OCI-M1 (cell line): ENCODE measurements at places on chromosomes 7 and 10.

GRCh38 chr7:99987846-99988245 lies 12.0 kb upstream of the AZGP1 start:
- DNase-seq = no peak

DNA sequence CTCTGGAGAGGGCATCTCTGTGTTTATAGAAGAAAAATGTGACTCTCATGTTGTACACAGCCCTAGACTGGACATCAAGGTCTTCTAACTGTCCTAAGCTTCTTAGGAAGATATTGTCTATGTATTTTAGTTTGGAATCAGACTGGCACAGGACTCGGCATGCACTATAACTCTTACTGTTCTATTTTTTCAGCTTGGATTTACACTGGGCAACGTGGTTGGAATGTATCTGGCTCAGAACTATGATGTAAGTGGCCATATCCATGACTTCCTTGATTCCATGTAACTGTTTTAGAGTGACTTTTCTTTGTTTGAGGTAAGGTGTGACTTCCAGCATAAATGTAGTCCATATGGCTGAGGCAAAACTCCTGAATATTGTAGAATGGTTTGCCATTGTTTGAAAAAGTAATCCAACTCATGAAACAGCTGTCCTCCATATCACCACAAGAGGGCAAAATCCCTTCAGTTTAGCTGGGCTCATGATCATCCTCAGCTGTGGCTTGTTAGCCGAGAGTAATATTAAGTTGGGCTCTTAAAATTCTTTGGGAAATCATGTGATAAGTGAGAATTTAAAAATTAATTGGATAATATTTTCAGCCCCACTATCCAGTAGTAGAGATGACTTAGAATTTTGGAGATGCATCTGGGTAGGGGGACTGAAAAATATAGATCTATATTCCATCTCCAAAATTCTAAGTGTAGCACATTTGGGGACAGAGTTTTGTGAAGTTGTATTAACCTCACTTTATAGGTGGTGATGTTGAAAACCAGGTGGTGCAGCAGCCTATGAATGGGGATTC lies 10.4 kb downstream of the STMP1 start:
- peak; percentile 76 for DNase-seq

- DNase-seq = no peak
Measured at GRCh38 chr7:457814-458510, 61.7 kb downstream of the PDGFA start.

GRCh38 chr10:132899054-132899750 lies 43.2 kb downstream of the CFAP46 start:
- no peak for DNase-seq

GRCh38 chr7:109343678-109344077 lies 774.0 kb downstream of the DNAJB9 start:
- no peak for DNase-seq

GRCh38 chr10:70379581-70380176 lies 2.7 kb downstream of the LRRC20 start:
- DNase-seq = peak; percentile 56

GRCh38 chr10:125165584-125166573 lies 5.5 kb upstream of the CTBP2 start:
- no peak for DNase-seq

- no peak for DNase-seq
Measured at GRCh38 chr10:16367621-16368292, 69.1 kb upstream of the PTER start.

DNA sequence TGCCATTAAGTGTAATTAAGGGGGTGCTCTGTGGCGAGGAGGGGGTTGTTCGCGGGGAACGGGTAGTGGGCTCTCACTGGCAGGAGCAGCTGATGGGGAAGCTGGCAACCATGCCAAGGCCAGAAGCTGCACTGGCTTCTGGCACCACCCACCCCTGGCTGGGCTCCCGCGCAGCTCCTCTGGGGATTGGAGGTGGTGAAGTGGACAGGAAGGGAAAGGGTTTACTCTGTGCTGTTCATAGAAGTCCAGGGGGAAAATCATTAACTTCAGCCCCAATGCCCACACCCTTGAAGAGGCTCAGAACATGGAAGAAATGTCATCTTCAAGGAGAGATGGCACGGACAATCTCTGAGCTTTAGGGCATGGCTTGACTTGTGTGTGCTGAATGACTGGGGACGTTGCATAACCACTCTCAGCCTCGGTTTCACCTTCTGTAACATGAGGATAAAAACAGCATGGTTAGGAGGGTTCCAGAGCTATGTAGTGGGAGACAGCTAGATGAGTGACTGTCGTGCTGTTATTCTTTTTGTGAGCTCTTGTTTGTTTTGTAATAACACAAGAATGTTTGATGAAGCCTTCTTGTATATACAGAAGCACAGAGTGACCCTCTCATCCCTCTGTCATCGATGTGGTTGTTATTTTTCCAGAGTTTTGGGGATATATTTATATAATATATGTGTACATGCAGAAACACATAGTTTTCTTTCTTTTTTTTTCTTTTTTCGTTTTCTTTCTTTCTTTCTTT lies 29.9 kb downstream of the KAZALD1 start:
- DNase-seq = no peak

DNA sequence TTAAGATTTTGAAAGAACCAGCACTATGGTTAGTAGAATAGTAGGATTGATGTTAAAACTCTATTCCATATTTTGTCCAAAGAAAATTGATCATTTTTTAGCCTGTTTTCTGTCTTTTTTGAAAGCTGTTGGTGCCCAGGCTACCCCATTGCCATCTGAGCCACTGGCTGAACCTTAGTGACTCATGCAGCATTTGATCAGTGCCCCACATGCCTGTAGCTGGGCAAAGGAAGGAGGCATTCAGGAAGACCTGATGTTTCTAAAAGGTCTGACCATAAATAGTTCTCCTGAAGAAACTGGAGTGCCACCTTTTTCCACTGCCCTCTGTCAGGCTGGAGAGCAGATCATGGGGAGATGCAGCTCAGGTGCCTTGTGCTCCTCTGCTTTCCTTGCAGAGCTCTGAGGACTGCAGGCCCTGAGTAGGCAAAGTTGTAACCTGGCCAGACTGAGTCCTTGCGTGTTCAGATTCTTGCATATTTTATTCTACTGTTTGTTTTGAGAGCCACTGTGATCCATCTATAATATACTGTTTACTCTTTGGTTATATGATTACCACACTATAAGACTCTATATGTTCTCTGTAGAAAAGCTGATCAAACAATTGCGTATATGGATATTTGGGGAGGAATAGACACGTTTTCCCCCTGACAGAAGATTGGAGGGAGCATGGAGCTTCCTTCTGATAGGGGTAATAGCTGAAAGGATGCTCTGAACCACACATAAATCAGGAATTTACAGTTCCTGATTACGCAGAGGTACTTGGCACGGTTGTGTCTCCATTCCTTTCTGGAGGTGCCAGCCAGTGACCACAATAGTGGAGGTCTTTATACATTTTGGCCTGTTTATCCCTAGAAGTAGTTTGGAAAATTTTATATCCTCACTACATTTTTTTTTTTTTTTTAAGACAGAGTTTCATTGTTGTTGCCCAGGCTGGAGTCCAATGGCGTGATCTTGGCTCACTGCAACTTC lies 48.9 kb upstream of the GJD4 start:
- DNase-seq = no peak

- DNase-seq = no peak
Measured at GRCh38 chr7:15749631-15750030, 63.1 kb upstream of the MEOX2 start.

GRCh38 chr7:92708111-92709042 lies 118.2 kb upstream of the FAM133B start:
- DNase-seq = no peak

GRCh38 chr10:80265740-80266512 lies 23.5 kb downstream of the MAT1A start:
- no peak for DNase-seq

GRCh38 chr7:27641581-27642230 lies 21.0 kb downstream of the HIBADH start:
- no peak for DNase-seq

DNA sequence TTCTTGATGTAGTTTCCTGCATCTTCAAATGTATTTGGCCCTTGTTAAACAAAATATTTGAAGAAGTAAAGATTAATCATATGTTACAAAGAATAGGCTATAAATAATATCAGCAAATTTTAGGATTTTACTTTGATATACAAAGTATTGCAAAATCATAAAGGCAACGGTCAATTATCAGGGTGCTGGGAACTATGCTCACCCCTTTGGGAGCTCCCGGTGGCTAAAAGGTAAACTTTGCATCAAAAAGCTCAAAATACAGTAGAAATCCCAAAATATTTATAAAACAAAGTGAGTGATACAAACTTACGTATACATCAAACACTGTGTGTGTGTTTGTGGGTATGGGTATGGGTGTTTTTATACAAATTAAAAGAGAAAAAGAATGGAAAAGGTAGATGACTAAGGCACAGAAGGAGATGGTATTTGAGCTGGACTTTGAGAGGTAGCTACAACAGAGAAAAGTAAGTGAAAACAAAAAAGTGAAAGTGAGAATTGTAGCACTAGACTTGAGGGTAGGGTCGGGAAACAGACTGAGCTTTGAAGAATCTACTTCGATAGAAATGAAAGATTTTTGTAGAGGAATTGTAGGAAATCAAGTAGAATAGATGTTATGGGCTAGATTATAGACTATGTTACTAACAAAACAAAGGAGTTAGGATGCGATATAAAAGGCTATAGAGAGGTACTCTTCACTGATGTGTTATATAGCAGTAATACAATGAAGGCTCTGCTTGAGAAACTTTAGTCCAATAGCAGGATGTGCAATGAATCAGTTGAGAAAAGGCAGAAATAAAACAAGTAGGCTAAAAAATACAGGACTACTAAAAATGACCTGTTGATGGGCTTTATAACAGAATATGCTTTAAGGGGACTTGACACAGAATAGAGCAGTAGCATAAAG lies 52.8 kb downstream of the GNAT3 start:
- peak; percentile 48 for DNase-seq

- peak; percentile 41 for DNase-seq
Measured at GRCh38 chr10:6173203-6173602, 29.5 kb upstream of the PFKFB3 start.

GRCh38 chr10:123571978-123572377 lies 94.2 kb upstream of the GPR26 start:
- DNase-seq = no peak

- DNase-seq = no peak
Measured at GRCh38 chr10:78437407-78437768, 403.7 kb downstream of the RPS24 start.

GRCh38 chr7:155291045-155291530 lies 6.6 kb upstream of the INSIG1 start:
- DNase-seq = peak; percentile 14

DNA sequence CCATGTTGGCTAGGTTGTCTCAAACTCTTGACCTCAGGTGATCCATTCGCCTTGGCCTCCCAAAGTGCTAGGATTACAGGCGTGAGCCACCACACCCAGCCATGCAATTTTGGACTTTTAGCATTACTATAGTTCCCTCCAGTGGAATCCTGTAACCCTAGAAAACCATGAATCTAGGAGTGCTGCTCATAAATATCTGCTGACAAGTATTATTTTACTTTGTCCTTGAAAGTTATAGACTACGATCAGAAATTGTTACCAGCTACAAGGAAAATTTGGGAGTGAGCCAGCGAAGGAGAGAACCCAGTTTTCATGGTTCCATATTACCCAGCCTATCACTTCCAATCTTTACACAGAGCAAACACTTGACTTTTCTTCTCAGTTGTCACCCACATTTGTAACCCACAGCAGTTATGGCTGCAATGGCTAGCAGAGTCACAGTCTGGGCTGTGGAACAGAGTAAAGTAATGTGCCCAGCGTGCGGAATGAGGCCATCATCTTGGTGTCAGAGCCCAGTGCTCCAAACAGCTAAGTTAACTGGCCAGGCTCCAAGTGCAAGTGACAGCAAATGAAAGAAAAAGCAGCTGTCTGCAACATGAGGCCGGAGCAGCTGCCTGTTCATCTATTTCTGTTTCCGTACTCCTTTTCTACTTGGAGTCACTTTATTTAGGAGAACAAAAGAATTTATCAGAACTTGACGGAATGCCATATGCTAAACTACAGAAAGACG lies 29.9 kb downstream of the ZC3HC1 start:
- no peak for DNase-seq

DNA sequence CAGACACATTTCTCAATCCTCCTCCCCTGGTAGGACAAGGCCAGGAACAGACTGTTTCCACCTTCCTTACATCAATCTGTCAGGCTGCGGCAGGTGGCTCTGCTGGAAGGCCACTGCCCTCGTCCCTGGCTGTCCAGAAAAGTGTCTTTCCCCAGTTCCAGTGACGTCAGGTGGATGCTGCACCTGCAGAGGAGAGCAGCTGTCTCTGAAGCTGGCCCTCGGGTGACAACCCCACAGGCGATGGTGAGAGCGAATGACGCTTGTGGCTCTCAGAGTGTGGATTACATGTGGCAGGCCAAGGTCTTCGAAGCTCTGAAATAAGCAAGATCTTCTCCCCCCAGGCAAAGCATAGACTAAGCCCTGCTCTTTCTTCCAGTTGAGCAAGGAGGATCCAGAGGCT lies 146.9 kb upstream of the RET start:
- no peak for DNase-seq

GRCh38 chr7:82384051-82384464 lies 59.5 kb downstream of the CACNA2D1 start:
- no peak for DNase-seq
